ENCODE measurements at places on chromosomes 6 and 20.

DNA sequence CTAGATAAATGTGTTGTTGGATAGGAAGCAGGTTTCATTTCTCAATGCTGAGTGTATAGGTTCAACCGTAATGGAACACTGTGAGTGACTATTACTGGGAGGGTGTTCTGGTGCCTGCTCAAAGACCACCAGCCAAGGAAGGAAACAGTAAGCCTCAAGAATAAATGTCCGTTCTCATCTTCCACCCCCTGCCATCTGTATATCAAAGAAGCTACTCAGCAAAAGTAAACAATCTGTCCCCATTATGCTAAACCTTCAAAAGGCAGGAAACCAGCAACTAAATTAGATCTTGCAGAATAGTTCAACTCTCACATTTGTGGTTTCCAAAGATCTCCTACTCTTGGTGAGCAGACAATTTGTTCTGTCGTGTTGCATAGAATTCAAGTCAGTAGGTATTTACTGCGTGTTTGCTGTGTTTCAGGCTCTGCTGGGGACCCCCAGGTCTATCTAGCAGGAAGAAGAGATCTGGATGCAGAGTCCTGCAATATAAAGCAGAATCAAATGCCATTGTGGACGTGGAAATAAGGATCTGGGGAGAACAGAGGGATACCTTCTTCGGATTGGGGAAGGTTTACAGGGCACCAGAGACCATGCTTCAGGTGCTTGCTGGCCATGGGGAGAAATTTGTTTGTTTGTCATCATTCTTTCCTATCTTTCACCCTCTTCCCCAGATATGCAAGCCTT lies 87.3 kb downstream of the SCML4 start:
- DNase-seq: no peak

DNA sequence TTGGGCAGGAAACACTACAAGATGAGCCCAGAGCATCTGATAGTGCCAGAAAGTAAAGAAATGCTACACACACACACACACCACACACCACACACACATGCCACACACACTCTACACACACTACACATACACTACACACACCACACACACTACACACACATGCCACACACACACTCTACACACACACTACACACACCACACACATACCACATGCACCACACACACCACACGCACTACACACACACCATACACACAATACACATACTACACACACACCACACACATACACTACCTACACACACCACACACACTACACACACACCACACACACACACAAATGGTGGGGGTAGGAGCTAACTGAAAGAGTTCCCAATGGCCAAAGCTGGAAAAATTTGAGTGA lies 3.6 kb upstream of the TMEM74B start:
- no peak for DNase-seq

DNA sequence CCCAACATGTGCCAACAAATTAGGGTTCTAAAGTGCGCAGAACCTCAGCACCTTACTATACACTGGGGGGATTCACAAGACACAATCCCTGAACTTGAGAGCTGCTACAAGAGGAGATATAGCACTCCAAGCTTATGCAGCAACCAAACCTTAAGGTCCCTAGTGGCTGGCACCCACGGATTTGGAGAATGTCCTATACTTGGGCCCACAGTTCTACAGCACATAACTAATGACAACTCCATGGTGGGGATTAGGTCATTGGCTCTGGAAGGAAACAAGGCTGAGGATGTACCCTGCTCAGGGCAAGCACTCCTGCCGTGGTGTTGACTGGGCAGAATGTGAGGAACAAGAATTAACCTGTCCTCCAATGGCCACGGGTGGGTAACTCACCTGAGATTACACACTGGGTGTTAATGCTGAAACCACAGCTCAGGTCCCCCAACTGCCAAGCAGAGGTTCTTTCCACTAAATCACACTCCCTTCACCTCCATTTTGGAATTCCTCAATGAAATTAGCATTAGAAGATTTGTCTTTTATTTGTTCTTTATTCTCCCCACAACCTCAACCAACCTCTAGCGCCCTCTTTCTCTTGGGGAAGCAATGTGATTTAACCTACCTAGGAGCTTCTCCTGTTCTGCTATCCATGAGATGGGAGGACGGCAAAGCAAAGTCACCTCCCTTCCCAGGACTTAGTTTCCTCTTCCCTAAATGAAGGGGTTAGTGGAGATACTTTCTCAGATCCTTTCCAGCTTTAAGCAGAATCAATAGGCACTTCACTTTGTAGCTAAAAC lies 32.0 kb downstream of the TRERF1 start:
- DNase-seq: no peak

GRCh38 chr20:33791959-33792597 lies 19.1 kb upstream of the CHMP4B start:
- peak; percentile 46 for DNase-seq

Measured in EH (cell line).